ENCODE measurements at places on chromosomes 2 and 18. TPM values are rescaled to one million over a fixed set of nuclear protein-coding genes. Genes with fewer than 3 reads are reported as not detected.

GRCh38 chr18:46950064-46950656 is 32.8 kb downstream of the KATNAL2 start:
- no peak for DNase-seq

DNA sequence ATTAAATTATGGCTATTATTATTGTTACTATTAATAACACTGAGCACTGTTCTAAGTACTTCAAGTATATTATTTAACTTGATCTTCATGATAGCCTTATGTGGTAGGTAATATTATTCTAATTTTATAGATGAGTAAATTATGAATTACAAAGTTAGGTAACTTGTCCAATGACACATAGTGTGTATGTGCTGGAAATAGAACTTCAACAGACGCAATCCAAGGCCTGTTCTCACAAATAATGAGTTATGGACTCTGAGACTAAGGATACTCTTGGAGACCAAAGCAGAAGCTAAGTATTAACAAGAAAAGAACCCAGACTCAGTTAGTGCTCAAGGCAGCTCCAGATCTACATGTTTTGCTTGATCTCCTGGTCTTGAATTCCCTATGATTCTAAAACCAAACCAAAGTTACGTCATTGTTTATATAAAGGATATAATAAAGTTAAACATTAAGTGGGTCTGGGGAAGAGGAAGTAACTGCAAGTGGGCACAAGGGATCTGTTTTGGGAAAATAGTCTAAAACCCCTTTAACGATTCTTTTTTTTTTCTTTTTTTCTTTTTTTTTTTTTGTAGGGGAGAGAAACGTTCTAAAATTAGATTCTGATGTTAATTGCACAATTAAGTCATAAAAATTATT is 211.3 kb downstream of the ERBB4 start:
- DNase-seq, result no peak

GRCh38 chr18:40810372-40810771 is 1144.7 kb upstream of the PIK3C3 start:
- no peak for DNase-seq

- peak; percentile 40 for DNase-seq
Measured at GRCh38 chr2:15890936-15891905, 49.1 kb upstream of the MYCN start.

DNA sequence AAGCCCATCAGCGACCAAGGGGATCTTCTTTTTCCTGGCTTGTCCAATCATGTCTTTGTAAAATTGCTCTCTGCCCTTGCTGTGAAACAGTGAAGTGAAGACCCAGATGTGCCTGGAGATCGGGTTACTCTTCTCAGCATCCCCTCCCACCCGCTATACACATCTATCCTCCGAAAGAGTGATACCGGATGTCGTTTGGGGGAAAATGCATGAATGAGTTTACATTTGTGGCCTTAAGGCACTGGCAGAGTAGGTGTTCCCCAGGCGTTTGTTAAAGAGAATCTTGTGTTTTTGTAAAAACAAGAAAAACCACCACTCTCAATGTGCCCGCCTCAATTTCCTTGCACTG is 528.3 kb downstream of the CMPK2 start:
- no peak for DNase-seq

DNA sequence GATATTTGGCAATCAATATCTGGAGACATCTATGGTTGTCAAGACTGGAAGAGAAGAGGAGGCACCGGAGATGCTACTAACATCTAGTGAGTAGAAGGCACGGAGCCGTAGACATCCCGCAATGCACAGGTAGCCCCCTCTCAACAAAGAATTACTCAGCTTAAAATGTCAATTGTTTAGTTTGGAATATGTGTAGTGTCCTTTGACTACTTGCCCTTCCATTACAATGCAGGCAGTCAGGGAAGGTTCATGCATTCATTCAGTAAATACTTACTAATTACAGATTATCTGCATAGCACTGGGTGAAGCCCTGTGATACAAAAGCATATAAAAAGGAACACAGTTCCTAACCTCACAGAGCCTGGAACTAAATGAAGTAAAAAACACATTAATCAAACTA is 294.0 kb downstream of the RIT2 start:
- no peak for DNase-seq

DNA sequence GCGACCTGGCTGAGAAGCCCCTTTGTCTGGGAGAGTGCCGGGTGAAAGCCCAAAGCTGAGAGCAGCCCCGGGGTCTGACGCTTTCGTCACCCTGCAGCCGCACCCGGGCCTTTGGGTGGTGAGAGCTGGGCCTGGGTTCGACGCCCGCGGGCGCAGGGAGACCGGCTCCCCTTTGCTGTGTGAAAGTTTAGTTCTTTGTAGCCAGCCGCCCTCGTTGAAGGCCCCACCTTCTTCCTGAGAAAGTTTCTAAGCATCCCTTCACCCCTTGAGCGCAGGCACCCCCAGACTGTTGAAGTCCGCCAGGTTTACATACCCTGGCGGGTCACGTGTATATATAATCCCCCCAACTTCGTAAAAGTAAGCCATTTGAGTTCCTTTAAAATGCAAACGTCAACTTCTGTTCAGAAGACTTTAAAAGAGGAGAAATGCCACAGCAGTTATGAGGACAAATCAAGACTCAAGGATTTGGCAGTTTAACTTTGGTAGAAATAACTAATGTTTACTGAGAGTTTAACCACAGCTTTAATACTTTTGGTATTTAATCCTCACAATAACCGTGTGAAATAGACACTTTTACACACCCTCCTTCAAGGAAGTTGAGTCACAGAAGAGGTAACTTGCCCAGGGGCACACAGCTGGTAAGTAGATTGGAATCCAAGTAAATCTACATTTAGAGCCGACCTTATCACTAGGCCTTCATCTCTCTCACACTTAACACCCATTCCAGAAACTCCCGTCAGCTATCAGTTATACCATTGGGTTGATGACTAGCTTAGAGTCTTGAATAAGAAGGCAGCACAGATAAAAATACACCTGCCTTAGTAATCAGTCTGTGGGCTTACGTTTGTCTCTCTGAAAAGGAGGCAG is 1.1 kb upstream of the MBOAT2 start:
- DNase-seq, result no peak

The GALNT5 gene
- total RNA-seq, result 2.0 TPM

Data from prostate gland (tissue), 2 donors.